AG10803 (cell line): ENCODE measurements at places on chromosomes 7 and 10.

DNA sequence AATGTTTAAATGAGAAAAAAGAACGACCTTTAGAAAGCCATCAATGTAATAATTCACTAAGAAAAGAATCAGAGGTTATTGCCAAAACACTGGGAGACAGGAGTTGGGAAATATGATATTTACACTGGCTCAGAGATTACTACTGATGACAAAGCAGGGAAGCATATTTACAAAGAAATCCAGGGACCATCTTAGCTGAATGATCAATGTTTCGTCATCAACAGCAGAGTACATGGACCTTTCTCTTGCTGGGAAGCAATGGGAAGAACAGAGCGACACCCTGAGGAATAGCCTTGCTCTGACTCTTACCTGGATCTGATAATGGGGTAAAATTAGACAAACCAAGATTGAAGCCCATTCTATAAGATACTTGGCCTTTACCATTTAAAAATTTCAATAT, 1293.5 kb downstream of the XPNPEP1 start:
- DNase-seq, result peak; percentile 33

DNA sequence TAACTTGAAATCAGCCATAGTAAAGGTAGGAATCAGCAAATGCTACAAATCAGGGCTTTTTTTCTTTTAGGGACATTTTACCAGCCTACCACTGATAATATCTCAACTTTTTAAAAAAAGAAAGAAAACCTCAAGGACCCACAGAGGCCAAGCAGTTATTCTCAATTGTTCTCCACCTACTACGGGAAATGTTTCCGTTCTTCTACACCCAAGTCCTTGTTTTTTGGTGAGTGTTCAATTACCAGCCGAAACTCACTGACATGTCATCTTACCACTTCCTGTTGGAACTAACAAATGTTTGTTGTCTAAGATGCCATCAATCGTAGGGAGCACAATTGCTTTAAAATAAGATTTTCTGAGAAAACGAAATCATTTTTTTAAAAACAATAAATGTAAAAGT, 50.2 kb upstream of the CDK1 start:
- no peak for DNase-seq

DNA sequence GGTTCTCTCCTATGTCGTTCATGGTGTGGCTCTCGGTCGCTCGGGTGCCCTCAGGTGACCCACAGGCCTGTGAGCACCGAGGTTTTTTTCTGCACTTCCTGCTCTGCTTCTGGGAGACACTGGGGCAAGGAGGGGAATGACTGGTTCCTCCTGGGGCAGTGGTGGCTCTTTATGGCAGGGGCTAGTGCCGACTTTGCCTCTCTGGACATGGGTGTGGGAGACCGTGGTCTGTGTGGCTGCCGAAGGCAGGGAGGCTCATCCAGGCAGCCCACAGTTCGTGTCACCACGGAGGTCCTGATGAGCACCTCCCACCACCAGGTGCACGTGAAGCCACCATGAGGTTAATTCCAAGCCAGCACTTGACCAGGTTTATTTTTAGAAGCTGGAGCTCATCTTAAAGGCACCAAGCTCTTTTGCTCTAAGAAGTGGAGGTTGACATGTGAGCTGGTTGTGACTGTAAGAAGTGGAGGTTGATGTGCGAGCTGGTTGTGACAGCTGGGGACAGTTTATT, 24.7 kb upstream of the DPYSL4 start:
- no peak for DNase-seq

GRCh38 chr10:95236068-95236903, 42.2 kb downstream of the ACSM6 start:
- DNase-seq, result peak; percentile 64

DNA sequence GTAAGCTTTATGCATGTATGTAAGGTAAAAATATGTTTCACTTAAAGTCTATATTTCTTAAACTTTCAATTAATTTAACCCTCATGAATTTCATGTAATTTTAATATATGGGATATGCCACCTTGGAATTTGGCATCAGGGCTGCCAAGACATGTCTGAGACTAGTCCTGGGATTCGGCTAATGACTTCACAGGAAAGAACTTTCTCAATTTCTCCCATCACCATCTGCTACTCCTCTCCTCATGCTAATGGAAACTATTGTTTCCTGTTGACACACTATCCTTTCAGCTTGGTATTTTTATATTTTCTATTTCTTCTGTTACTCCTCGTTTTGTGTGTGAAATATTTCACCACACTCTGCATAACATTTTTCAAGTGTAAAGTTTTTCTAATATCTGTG, 205.9 kb downstream of the ARL4A start:
- peak; percentile 80 for DNase-seq

GRCh38 chr7:98241674-98242241, 10.3 kb downstream of the TECPR1 start:
- no peak for DNase-seq

DNA sequence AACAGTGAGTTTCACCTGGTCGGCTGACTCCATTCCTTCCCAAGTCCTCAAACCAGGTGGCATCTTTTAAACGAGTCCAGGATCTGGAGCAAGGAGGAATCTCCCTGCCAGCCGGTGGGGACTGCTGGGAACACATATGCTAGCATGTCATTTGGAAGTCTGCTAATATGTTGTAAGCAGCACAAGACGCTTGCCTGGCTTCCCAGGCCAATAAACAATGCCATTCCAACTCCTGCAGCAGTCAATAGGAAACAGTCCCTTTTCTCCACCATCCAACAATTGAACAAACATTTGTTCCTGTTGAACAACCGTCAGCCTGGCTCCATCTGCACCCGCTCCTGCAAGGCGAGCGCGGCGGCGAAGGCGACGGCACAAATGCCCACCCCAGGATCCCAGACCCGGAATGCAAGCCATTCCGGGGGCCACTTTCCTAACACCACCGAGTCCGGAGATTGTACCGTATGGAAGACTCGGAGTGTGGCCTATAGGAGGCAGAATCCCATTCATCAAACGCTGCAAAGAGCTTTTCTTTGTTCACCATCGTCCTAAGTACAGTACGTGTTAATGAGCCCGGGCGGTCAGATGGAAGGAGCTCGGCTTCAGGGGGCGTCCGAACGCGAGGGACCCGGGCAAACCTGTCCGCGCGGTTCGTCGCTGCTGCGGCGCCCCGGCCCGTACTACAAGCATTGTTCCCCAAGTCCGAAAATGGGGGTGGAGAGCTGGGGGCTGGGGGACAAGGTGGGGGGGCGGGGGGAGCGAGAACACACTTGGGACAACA, 1.6 kb downstream of the FAM53B start:
- peak; percentile 33 for DNase-seq

DNA sequence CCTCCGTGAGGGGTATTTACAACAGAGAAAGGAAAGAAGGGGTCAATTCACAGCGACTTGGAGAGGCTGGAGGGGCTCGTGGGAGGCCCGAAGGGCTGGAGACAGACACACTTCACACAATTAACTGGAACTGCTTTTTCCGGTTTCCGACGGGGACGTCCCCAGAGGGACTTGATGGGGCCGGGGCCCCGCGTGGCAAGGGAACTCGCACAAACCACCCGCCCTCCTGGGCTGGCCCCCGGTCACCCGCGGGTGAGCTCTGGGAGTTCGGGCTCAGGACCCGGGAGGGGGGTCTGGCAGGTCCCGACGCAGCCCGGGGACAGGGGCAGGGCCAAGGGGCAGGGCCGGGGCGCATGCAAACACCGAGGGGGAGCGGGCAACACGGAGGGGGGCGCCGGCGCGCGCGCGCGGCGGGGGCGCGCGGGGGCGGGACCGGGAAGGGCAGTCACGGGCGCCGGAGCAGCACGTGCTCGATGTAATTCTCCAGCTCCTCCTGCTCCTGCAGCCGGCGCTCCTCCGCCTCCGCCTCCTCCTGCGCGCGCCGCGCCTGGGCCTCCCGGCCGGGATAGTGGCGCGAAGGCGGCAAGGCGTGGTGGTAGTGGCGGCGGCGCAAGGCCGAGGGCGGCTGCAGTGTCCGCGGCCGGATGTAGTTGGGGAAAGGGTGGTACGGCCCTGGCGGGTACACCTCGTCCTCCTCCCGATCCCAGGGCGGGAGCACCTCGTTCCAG, 2.7 kb downstream of the VGF start:
- DNase-seq, result peak; percentile 42

GRCh38 chr7:45939574-45939973, 18.5 kb upstream of the IGFBP3 start:
- DNase-seq, result no peak

- DNase-seq, result peak; percentile 70
Observed at GRCh38 chr7:116271161-116271913, 61.0 kb downstream of the TES start.

DNA sequence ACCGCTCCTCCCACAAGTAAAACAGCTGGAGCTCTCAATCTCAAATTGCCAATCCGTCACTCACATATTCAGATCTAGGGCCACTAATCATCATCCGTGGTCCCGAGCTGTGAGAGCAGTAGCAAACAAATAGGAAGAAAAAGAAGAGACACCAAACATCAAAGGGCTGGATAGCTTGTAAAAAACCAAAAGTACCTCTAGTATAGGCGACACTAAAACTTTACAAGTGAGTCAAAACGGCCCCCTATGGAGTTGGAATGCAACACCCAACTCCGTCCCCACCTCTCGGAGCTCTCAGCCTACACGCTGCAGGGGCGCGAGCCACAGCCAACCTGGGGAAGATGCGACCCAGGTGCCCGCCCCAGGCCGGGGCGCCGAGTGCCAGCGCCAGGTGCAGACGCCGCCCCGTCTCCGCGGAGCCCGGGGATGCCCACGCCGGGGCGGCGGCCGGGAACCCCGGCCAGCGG, 581 bp downstream of the FAM3C start:
- DNase-seq, result peak; percentile 15

DNA sequence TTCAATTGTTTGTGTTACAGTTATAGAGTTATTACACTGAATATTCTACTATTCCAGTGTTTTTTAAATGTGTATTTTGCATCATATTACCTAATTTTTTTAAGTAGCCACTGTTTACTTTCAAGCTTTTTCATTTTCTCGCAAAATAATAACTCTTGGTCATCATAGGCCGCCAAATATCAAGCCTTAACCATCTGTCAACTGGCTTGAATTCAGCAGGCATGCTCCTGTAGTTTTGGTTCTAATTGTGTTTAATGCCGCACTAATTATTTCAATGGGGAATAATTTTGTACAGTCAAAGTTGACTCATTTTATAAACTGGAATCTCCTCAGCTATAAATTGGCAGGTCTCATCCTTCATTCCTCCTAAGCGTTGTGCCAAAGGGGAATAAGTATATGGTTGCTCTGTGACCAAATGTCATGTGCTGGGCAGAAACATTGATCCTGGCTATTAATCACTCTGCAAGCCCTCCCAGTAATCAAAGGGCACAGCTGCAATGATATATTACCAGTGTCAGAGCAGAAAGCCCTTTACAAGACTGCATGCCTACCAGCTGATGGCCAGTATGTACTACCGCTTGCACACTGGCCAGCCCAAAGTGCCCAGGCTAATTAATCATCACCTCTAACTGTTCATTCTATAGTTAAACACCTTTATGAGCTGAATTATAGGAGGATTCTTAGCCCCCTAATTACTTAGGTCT, 74.8 kb downstream of the SKAP2 start:
- DNase-seq, result peak; percentile 3

- DNase-seq, result no peak
Observed at GRCh38 chr10:299512-299911, 164.3 kb downstream of the ZMYND11 start.

DNA sequence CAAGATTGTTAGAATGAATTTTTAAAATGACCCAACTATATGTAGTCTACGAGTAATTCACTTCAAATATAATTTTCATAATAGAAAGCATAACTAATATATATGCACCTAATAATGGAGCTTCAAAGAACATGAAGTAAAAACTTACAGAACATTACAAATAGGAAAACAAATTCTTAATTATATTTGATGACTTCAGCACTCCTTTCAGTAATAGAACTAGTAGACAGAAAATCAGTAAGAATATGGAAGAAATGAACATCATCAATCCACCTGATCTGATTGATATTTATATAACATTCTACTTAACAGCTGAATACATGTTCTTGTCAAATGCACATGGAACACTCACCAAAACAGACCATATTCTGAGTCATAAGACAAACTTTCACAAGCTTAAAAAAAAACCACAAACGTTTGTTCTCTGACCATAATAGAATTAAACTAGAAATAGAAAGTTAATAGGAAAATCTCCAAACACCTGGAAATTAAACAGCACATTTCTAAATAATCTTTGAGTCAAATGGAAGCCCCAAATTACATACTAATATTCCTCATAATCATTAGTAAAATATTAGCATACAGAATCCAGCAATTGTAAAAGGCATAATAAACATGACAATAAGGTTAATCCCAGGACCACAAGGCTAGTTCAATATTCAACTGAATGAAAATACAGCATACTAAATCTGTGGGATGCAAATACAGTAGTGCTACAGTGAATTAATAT, 48.0 kb downstream of the BRAF start:
- DNase-seq, result peak; percentile 66

- no peak for DNase-seq
Observed at GRCh38 chr10:22958338-22958737, 30.5 kb downstream of the ARMC3 start.

GRCh38 chr7:153934629-153935028, 117.6 kb upstream of the DPP6 start:
- DNase-seq, result no peak

DNA sequence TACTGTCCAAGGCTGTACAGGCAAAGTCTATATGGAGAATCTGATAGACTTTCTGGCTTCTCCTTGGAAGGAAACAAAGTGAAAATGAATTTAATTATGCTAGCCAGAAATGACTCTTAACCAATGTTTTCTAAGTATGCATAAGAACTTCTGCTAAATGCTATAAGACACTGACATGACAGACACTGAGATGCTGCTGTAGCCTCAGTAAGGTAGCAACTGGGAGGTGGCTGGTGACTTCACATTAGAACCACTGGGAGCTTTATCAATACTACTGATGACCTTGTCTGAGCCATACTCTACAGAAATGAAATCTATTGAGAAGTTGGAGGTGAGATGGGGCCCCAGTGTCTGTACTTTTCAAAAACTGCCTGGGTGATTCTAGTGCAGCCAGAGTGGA, 188.6 kb downstream of the ZNF365 start:
- DNase-seq, result no peak

DNA sequence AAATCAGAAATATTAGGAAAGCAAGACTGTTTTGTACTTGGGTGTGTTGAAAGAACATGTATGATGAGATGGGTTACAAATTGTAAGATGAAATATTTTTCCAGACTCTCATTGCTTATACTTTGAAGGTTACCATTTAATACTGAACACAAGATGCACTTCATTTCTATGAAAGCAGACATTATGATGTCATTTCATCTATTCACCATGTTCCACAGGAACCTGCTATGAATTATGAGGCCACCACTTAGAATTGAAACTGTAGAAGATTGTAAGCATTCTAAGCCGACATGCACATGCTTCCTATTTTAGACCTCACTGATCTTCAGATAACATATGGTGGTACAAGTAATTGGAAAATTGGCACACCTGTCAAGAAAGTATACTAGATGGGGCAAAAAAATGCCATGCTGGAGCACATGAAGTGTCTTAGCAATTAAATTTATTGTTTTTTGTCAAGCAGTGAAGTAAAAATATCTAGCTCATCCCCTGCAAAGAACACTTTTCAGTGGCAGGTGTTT, 195.0 kb downstream of the PHF14 start:
- DNase-seq, result no peak

DNA sequence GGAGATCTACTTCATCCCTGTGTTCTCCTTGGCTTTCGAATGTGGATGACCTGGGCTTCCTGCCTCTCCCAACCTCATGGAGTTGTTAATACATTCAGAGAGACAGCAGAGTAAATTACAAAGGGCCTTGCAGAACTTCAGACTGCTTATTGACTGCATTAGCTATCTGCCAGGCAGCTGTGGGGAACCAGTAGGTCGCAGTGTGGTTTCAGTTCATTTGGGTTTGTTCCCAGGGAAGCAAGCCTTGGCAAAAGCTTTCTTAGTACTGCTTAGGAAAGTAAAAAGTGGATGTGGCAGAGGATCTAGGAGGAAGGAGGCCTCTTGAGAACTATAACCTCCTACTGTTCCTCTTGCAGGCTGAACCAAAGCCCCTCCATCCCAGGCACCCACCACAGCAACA, 9.2 kb downstream of the NPFFR1 start:
- peak; percentile 89 for DNase-seq
